NCI-H226 (cell line): ENCODE measurements at places on chromosomes 2 and 18.

GRCh38 chr2:126322342-126322741 is 333.6 kb upstream of the GYPC start:
- no peak for DNase-seq

- no peak for DNase-seq
Observed at GRCh38 chr2:173941567-173941966, 23.6 kb downstream of the SP3 start.

DNA sequence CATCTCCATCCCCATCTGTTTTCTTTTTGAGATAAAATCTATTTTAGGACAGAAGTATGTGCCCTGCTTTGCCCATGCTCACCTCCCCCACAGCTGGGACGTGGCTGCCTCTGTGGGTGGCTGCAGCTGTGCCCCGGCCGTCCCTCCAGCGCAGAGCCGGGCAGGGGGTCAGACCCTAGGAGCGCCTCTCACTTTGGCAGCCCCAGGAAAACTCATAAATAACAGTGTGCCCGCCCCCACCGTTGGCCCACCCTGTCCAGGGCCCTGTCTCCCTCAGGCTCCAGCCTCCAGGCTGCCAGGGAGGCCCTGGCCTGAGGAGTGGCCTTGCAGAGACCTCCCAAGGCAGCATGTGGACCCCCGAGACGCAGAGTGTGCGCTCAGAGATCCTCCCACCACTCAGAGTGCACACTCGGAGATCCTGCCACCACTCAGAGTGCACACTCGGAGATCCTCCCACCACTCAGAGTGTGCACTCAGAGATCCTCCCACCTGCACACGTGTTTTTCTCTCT is 178.1 kb downstream of the TWIST2 start:
- DNase-seq: no peak

DNA sequence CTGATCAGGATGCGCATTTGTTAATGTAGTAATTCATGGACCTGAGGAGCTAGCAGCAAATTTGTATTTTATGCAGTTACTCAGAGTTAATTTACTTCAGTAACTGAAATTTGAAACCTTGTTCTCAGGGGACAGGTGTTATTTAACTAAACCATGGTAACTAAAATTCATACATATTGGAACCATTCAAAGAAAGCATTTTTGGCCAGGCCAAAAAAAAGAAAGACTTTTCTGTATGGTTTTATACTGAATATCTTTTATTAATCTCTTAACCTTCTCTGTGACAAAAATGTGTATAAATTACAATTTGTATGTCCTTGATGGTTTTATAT is 4.4 kb upstream of the KLHL23 start:
- no peak for DNase-seq

GRCh38 chr18:46341986-46342525 is 237.9 kb downstream of the HAUS1 start:
- no peak for DNase-seq

- no peak for DNase-seq
Observed at GRCh38 chr2:168311261-168311910, 64.0 kb upstream of the STK39 start.

DNA sequence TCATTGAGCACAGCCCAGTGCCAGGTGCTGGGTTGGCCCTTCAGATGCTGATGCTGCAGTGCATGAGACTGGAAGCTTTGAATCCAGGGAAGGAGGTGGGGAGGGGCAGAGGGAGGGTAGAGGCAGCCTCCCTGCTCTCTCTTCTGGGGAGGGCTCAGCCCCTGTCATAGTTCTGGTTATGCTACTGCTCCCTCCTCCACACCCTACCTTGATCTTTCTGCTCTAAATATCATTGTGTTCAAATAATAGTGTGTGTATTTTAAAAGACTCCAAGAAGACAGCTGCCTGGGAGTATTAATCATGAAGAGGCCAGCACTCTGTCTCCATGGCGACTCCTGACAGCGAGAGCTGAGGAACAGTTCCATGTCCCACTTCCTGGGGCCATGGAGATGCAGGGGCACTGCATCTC is 3.8 kb upstream of the EGR4 start:
- no peak for DNase-seq

GRCh38 chr2:204645018-204645773 is 99.9 kb downstream of the PARD3B start:
- no peak for DNase-seq

DNA sequence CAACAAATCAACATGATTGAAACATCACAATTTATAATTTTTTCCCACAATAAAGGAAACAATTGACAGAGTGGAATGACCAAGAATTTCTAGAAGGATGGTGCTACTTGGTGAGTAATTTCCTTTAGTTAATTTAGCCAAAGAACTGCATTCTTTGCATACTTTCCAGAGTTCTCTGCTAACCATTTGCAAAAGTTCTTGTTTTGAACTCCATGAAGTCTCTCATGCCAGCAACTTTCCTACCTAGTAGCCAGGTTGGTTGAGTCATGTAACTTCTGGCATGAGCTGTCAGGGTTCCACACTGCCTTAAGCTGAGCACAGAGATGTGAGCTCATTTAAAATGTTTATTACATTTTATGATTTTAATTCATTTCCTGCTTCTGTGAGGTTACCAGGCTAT is 539.6 kb downstream of the PID1 start:
- DNase-seq: peak; percentile 97

DNA sequence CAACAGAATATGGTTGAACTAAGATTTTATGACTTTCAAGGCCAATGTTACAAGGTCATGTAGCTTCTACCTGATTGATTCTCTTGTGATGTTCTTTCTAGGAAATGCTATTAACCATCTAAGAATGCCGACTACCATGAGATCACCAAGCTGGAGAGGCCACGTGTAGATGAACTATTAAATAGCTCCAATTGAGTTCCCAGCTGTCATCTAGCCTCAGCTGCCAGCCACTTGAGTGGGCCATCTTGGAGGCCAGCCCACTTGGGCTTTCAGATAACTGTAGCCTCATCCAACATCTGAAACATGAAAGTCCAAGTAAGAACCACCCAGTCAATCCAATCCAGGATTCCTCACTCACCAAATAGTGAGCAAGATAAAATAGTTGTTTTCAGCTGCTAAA is 376.9 kb upstream of the TMEFF2 start:
- DNase-seq: no peak

GRCh38 chr18:6712401-6712800 is 17.1 kb upstream of the ARHGAP28 start:
- DNase-seq: no peak

GRCh38 chr2:42876326-42876751 is 84.0 kb upstream of the HAAO start:
- no peak for DNase-seq

GRCh38 chr2:196309691-196310090 is 138.3 kb upstream of the STK17B start:
- no peak for DNase-seq

DNA sequence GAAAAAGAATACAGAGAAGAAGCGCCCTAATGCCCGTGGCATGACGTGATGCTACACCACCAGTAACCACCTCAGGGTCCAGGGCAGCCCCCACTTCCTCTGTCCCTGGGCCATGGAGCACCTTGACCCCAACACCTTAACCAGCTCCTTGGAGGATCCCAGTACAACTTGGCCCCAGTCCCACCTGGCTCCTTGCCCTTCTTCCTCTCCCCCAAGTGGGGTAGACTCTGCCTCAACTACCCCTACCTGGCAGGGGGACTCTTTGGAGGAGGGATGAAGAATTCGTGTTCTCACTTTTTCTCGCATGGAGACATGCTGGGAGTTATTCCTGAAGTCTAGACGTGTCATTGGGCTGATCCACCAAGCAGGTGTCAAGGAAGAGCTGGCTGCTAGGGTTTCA is 18.9 kb downstream of the TRABD2A start:
- DNase-seq: no peak

DNA sequence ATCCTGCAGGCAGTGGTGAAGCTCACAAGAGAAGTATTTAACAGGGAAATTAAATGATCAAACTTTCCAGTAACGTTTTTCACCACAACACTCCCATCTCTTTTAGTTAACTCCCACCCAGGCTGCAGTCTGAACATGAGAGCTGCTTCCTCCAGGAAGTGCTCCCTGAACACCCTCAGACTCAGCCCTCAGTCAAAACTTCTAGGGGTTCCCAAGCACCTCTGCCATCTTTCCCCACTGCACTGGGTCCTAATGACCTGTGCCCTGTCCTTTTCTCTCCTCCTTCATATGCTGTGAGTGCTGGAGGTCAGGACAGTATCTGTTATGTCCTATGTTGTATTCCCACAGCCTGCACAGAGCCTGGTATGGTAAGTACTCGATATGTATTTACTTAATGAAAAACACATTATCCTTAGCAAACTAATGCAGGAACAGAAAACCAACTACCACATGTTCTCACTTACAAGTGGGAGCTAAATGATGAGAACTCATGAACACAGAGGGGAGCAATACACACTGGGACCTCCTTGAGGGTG is 49.2 kb upstream of the ASPRV1 start:
- no peak for DNase-seq

DNA sequence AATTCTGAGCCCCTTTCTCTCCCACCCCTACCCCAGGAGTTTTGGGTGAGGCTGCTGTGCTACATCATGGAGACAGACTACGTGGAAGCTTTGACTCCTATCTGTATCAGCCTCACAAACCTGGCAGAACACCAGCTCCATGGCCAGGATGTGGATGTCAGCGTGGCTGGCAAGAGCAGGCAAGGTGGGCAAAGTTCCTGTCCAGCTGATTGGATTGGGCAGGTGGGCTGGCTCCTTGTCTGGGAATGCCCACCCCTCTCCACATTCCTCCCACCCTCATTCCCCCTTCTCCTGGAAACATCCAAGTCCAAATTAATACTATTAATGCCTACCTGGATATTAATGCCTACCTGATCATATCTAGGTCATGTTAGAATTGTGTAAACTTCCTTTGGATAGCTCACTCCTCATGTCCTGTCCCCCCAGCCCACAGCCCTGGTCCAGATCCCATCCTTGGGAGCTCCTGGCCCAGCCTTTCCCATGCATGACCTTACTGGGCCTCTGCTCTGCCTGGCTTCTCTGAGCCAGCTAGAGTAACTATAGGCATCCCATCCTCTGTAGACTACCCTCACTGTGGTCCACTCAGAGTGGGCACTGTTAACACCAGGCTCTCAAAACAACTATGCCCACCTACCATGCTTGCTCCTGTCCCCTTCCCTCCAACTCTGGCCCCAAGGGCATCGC is 24.1 kb downstream of the MROH2A start:
- DNase-seq: no peak

DNA sequence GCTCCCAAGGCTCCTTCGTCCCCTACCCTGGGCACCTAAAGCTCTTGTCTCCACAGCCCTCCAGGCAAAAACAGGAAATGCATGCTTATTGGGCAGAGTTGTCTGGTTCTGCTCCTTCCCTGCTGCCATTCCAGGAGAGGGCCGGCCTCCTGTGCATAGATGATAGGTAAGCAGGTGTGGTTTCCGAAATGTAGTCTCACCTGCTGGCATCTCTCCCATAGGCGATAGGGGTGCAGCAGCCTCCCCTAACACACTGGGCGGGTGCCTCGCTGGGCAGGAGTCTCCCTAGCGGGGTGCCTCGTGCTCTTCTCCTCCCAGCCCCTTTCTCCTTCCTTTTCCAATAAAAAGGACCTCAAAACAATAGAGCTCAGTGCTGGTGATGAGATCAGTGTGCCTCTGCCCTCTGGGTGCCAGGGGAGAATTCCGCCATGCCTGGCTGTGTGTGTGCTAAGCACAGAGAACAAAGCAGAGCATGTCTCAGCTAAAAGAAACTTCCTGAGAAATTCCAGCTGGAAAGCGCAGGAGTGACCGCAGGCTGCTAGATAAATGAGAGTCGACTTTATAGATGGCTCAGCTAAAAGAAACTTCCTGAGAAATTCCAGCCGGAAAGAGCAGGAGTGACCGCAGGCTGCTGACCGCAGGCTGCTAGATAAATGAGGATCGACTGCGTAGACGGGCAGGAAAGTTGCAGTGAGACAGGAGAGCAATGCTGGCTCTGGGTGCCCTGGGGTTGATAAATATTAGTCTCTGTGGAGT is 11.3 kb upstream of the PXDN start:
- peak; percentile 90 for DNase-seq

- DNase-seq: no peak
Observed at GRCh38 chr2:17793803-17794354, 22.4 kb upstream of the MSGN1 start.

GRCh38 chr2:46964835-46965560 is 49.4 kb upstream of the MCFD2 start:
- peak; percentile 45 for DNase-seq

DNA sequence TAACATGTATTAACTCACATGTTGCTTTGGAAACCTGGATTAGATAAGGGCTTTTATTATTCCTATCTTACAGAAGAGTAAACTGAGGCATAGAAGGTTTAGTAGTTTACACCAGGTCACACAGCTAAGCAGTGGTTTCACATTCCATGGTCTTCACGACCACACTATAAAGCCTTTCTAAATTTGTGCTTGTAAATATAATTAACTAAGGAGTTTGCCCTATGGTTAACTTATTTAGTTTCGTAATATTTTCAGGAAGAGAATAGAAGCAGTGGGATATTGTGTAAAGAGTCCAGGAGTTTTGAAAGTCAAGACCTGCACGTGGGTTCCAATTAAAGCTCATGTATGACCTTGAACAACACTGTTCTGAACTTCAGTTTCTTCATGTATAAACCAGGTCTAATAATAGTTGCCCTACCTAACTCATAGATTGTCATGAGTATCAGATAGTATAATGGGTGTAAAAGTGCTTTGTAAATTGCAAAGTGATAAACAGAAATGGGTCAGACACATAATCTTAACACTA is 19.5 kb upstream of the SOS1 start:
- DNase-seq: no peak

DNA sequence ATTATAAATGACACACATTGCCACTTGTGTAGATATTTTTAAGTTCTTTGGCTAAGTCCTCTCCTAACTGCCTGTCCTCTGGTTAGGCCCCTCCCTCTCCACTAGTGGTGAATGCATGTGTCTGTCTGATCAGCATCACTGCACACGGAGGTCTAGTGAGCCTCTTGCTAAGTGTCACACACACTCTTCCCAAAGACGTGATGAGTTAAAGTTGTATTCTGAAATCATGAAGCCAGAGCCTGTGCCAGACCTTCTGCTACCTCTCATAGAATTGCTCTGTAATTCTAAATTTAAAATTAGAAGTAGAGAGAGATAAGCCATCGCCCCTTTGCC is 41.3 kb downstream of the RALB start:
- no peak for DNase-seq

DNA sequence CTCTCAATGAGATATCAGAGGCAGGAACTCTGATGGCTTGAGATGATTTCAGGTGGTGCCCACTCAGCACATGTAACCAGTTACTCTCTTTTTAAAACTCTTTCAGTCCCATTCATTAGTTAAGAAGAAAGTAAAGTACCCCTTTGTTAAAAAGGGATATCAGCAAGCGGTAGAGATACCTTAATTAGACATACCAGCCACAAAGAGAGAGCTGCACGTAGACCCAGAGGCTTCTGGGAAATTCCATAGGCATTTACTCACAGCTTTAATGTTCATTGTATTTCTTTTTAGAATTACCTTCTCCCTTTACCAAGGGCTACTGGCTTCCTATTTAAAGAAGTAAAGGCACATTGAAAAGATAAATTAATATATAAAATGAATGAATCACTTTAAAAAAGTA is 63.3 kb downstream of the LYPD6B start:
- peak; percentile 17 for DNase-seq

GRCh38 chr2:138572318-138572717 is 70.7 kb downstream of the SPOPL start:
- DNase-seq: no peak
